ENCODE measurements at places on chromosomes 3 and 15.

GRCh38 chr3:23264413-23264812 is 61.3 kb downstream of the UBE2E2 start:
- DNase-seq: no peak

DNA sequence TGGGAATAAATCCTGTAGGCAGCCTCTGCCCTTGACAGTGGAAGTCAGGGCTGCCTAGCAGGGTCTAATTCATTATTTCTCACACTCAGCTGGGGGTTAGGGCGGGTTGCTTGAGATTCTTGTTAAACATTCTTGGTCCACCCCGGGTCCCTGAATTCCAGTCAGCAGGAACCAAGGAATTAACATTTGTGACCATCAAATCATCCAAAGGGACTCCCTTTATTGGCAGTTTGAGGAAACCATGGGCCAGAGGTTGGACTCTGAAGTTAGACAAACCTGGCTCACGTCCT is 122.8 kb downstream of the EEFSEC start:
- DNase-seq: no peak

GRCh38 chr3:49616491-49616941 is 57.6 kb upstream of the APEH start:
- DNase-seq: no peak

DNA sequence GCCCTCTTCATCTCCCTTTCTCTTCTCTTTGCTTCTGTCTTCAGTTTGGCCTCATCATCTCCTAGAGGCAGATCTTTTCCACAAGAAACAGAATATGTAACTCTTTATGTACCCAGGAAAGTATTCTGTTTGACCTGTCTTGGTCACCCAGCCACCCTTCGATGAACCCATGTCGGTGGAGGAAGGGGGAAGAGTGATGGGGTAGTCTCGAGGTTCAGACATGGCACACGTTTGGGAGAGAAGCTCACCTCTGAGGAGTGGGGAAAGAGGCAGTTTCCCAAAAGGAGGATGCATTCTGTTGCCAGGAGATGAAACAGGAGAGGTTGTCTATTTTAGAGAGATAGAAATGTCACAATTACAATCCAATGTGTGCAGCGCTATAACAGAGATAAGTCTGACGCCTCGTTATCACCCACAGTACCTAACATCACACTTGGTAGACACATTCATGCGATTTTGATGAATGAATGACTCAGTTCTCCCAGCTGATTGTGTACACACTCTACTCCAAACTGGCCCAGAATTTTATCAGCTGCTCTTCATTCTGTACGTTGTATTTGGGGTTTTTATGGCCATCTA is 722 bp upstream of the CCDC50 start:
- no peak for DNase-seq

DNA sequence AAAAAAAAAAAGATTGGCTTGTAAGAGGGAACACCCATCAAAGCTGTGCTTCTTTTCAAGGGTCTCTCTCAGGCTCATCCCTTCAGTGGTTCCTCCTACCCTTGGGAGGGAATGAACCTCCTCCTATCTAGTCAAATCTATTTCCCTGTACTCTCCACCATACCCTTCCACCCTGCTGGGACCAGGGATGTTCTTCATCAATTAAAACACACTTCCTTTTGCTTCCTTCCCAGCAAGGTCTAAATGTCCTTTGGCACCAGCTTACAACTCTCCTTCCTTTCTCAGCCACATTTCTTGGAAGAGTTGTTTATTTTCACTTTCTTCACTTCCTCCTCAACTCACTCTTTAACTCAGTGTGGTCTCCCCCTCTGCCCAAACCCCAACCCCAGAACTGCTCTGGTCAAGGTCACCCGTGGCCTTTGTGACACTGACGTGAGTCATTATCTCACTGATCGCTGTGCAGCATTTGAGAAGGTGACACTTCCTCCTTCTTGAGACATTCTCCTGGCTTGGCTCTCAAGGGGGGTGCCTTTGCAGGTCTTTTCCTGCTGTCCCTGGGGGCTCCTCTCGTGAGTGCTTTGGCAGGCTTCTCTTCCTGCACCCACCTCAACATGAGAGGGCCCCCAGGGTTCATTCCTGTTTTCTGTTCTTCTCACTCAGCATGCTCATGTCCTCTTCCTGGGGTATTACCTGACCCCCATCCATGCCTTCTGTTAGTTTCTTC is 210.5 kb upstream of the TLE3 start:
- no peak for DNase-seq

GRCh38 chr3:35649405-35649804 is 10.1 kb downstream of the ARPP21 start:
- no peak for DNase-seq

GRCh38 chr3:126320517-126321293 is 36.5 kb downstream of the KLF15 start:
- no peak for DNase-seq

GRCh38 chr3:185332026-185332735 is 30.8 kb upstream of the MAP3K13 start:
- DNase-seq: peak; percentile 79

DNA sequence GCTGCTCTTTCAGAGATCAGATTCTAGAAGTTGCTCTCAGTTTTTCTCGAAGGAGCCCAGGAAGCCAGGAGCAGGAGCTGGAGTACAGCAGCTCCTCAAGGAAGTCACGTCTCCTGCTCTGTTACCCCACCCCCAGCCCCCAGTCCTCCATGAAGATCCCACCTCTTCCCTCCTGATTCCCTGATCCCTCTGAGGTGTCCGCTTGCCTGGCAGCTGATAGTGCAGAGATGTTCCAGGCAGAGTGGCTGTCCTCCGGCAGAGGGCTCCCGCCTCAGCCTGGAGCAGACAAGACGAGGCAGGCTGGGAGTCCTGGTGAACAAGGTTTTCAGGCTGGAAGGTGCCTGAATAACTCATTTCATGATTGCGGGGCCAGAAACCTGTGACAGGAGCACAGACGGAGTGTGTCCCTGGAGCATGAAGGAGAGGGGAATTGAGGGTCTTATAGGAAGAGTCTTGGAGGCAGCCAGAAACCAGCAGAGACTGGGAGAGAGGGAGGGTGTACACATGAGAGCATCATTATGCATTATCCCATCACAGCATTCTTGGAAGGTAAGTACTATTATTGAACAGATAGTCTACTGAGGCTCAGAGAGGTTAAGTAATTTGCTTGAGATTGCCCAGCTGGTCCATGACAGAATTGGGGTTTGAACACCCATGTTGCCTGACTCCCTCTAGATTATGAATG is 1.2 kb downstream of the HRH1 start:
- DNase-seq: no peak

GRCh38 chr15:81312790-81313543 is 11.0 kb downstream of the STARD5 start:
- no peak for DNase-seq

- DNase-seq: no peak
Observed at GRCh38 chr3:66113542-66113941, 74.8 kb upstream of the MAGI1 start.

DNA sequence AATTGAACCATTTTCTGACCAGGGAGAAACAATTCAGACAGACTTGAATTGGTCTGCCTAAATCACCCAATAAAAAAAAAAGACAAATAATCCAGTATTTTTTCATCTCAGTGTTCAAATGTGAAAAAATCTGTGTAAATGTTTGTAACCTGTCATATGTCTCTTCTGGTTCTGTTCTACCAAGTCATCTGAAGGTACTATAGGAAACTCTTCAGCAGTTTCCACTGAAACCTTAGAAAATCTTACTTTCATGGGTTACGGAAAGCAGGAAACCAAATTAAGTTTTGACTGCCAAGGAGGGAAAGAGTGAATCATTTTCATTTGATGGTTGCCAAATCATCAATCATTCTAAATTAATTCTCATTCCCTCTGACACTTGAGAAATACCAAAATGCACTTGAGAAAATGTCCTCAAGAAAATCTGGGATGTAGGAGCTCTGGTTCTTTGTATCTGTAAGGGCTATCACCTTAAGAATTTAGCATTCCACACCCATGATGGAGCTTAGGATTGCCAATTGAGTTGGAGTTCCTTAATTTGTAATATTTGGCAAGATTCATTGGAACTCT is 278.2 kb upstream of the KCNH8 start:
- DNase-seq: no peak

GRCh38 chr3:14772533-14773138 is 46.1 kb upstream of the FGD5 start:
- no peak for DNase-seq

GRCh38 chr3:134772011-134772410 is 23.0 kb upstream of the EPHB1 start:
- no peak for DNase-seq
